Esophagus squamous epithelium (tissue), 5 donors: ENCODE measurements at places on chromosomes 7 and 10.

DNA sequence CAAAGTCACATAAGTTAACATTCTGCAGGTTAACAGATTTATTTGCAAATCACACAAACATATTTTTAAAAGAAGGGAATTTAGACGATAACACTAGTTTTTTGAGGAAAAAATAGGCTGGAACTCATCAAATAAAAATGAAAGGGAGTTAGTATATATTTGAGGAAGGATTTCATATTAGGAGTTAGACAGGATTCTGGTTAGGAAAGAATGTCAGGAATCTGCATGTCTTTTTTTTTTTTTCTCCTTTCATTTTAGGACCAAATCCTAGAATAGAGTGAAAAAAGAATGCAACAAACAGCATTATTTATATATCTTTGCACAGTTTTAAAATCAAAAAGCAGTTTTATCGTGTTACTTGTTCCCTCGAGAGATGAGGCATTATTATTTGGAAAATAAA lies 8.9 kb upstream of the TRDMT1 start:
- no peak for DNase-seq

DNA sequence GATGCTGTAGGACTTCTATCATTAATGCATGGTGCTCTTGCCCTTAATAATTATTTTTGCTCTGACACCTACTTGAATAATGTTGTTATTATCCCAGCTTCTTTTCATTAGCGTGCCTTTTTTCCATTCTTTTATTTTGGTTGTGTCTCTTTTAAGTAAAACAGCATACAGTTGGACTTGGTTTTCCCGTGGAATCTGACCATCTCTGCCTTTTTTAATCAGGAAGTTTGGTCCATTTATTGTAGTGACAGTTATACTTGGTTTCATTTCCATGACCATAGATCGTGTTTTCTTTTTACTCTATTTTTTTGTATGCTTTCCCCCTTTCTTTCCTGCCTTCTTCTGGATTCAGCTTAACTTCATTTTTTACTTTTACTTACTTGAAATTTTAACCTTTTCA lies 4.6 kb downstream of the PAPOLB start:
- no peak for DNase-seq

DNA sequence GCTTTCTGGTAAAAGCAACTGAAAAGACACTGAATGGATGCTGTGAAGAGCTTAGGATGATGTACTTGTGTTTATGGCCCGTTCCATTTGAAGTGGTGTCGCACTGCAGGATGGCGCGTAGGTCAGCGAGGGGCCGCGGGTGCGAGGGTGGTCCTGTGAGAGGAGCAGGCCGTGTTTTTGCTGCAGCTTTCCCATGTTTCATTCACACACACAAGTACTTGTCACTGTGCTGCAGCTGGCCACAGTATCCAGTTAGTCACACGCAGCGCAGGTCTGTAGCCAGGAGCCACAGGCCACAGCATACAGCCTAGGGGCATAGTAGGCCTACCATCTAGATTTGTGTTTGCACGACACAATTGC lies 23.2 kb downstream of the WIPI2 start:
- no peak for DNase-seq

- no peak for DNase-seq
Measured at GRCh38 chr10:30151581-30152389, 92.4 kb upstream of the JCAD start.

GRCh38 chr10:34854147-34854601 lies 39.1 kb upstream of the PARD3 start:
- DNase-seq: no peak
